ENCODE measurements at places on chromosomes 16 and 17.
A peak's percentile ranks its signal among the peaks of the same experiment; 100 is the strongest.

GRCh38 chr16:77599793-77600415 lies 122.4 kb upstream of the NUDT7 start:
- DNase-seq, result no peak

- DNase-seq, result no peak
These were observed 27.0 kb downstream of the BMERB1 start for GRCh38 chr16:15461376-15461775.

GRCh38 chr17:57455063-57455914 lies 199.0 kb downstream of the MSI2 start:
- DNase-seq, result no peak

- DNase-seq, result peak; percentile 27
These were observed 190.9 kb downstream of the HS3ST3A1 start for GRCh38 chr17:13410874-13411273.

- no peak for DNase-seq
These were observed 29.9 kb upstream of the OR1G1 start for GRCh38 chr17:3157218-3157617.

- DNase-seq, result no peak
These were observed 56.4 kb upstream of the TOM1L1 start for GRCh38 chr17:54844233-54844632.

GRCh38 chr17:8173056-8173870 lies 2.9 kb downstream of the TMEM107 start:
- DNase-seq, result peak; percentile 85

DNA sequence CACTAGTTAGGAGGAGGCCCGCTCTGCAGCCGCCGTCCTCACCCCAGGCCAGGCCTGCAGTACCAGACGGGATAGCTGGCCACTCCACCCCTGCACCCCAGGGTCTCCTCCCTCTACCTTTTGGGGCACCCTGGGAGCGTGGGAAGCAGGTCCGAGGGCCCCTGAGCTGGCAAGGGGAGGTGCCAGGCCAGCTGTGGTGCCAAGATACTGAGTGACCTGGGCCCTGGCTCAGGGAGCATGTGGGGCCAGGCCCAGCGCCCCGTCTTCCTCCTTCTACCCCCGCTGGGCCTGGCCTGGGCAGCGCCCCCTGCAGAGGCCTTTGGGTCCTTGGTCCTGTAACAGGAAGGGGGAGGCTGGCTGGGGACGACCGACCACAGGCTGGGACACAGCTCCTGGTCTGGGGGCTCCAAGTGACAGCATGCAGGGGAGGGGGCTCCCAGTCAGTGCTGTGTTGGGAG lies 13.0 kb downstream of the PAM16 start:
- no peak for DNase-seq

DNA sequence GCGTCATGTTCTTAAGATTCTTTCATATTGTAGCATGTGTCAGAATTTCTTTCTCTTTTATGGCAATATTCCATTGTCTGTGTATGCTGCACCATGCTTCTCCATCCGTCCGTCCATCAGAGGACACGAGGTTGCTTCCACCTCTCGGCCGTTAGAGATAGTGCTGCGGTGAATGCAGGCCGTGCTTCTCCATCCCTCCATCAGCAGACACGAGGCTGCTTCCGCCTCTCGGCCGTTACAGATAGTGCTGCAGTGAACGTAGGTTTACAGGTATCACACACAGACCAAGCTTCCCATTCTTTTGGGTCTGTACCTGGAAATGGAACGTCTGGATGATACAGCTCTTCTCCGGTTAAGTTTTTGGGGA lies 113.5 kb downstream of the CMIP start:
- DNase-seq, result no peak

DNA sequence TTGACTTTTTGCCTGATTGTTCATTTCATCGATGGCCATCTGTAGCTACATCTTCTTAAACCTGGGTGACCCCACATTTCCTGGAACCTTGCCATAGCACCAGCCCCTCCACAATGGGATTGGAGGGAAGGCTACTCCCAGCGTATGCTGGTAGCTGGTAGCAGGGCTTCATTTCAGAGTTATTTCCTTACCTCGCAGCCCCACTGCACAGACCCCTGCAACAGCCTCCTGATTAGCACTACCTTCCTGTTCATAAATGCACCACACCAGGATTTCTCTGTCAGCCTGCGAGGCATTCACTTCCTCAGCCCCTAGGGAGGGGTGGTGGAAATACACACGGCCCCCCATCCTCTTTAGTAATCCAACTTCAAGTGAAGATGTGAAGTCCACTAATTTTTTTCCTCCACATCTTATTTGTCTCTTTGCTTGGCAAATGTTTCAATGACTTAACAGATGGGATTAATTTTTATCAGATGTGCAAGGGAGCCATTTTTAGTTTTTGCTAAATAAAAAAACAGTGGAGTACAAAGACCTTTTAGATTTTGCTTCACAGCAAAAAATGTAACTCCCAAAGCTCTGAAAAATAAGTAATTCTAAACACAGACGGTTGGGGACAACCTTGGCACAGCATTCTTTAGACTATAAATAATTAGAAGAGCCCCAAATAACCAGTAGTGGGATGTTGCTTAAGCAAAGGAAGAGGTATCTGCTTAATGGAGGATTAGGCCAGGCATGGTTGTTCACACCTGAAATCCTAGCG lies 76.6 kb downstream of the CLEC16A start:
- DNase-seq, result no peak
